ENCODE measurements at places on chromosomes 7 and 10.
A peak's percentile ranks its signal among the peaks of the same experiment; 100 is the strongest.

GRCh38 chr7:123961771-123962170 is 36.7 kb downstream of the SPAM1 start:
- DNase-seq: no peak

DNA sequence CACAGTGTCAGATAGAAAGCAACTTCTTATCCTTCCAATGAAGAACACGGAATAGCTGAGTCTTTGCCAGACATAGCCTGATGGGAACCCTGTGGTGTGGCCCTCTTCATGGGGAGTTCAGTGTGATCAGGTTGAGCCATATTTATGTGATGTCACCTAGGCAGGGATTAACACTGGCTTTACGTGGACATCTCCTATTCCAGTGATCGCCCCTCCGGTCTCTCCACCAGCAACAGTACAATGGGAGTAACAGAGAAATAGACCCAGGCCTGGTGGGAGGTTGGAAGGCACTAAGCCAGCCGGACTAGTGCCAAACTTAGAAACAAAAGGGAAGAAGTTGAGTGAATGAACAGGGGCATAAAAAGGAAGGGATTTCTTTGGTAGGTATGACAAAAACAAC is 358.1 kb downstream of the PRPF18 start:
- DNase-seq: no peak

DNA sequence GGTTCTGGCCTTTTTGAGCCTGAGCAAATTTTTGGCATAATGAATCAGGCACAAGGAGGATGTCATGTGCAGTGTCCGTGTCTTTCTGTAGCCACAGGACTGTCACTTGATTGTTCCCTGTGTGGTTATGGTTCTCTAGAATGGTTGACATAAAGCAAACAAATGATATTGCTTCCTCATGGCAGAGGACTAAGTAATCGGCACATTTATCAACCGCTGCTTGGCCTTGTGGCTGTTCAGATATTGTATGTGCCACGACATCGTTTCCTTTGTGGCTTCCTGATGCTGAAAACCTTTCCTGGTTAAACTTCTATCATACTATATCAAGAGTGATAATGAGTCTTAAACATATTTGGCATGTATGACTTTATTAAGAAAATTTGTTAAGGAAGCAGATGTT is 598.8 kb downstream of the SUGCT start:
- DNase-seq: no peak

GRCh38 chr10:98892523-98892922 is 343.1 kb downstream of the HPSE2 start:
- DNase-seq: no peak

GRCh38 chr7:37354656-37355131 is 94.0 kb downstream of the ELMO1 start:
- DNase-seq: no peak

GRCh38 chr10:17764142-17764541 is 12.1 kb downstream of the TMEM236 start:
- no peak for DNase-seq

- DNase-seq: no peak
Measured at GRCh38 chr10:127228195-127228787, 31.9 kb upstream of the INSYN2A start.

GRCh38 chr7:108659261-108659660 is 89.6 kb downstream of the DNAJB9 start:
- DNase-seq: no peak

DNA sequence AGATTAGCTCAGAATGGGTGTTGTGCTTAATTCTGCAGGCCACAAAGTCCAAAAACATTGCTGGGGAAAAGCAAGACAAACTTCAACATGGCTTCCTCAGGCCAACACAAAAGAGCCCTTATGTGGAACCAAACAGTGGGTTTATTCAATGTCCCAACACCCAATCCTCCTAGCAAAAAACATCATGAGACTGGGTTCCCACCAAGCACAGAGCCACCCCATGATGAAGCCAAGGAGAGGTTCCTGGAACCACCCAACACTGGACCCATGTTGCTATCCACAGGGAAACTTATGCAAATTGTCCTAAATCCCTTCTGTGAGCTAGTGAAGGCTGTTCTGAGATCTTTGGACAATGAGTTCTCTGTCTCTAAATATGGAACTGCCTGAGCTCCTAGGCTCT is 24.0 kb downstream of the SLC25A13 start:
- no peak for DNase-seq

GRCh38 chr7:94971051-94971867 is 63.9 kb downstream of the PPP1R9A start:
- no peak for DNase-seq

DNA sequence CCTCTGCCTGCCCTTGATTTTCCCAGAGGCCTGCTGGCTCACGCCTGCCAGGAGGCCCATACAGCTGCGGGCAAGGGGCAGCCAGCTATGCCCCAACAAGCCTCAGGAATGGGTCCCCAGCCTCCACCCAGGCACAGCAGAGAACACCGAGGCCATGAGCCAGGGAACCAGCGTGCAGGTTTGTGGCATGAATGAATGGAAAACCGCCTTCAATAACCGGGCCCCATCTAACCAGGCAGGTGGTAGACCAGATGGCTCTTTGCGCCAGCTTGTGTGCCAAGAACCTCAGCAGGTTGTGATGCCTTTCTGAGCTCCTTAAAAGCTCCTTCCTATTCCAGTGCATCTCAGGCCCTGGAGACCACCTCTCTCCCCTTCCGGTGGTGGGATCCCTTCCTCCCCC is 50.2 kb downstream of the ELFN1 start:
- no peak for DNase-seq

GRCh38 chr10:52213321-52213752 is 100.7 kb upstream of the DKK1 start:
- no peak for DNase-seq

- DNase-seq: no peak
Measured at GRCh38 chr10:86829472-86829871, 73.1 kb downstream of the BMPR1A start.

GRCh38 chr10:89217057-89217990 is 10.2 kb upstream of the CH25H start:
- no peak for DNase-seq

- DNase-seq: no peak
Measured at GRCh38 chr10:33553748-33554571, 219.5 kb upstream of the NRP1 start.

GRCh38 chr7:52917982-52918578 is 117.4 kb upstream of the POM121L12 start:
- DNase-seq: no peak

- no peak for DNase-seq
Measured at GRCh38 chr7:44264221-44264931, 61.0 kb downstream of the CAMK2B start.

- no peak for DNase-seq
Measured at GRCh38 chr10:35635576-35635975, 6.5 kb downstream of the FZD8 start.

- peak; percentile 68 for DNase-seq
Measured at GRCh38 chr10:133258818-133259601, 17.7 kb downstream of the ADAM8 start.

- no peak for DNase-seq
Measured at GRCh38 chr10:47404446-47404845, 20.4 kb upstream of the ZNF488 start.

GRCh38 chr7:73999664-74000435 is 28.1 kb upstream of the ELN start:
- DNase-seq: no peak

DNA sequence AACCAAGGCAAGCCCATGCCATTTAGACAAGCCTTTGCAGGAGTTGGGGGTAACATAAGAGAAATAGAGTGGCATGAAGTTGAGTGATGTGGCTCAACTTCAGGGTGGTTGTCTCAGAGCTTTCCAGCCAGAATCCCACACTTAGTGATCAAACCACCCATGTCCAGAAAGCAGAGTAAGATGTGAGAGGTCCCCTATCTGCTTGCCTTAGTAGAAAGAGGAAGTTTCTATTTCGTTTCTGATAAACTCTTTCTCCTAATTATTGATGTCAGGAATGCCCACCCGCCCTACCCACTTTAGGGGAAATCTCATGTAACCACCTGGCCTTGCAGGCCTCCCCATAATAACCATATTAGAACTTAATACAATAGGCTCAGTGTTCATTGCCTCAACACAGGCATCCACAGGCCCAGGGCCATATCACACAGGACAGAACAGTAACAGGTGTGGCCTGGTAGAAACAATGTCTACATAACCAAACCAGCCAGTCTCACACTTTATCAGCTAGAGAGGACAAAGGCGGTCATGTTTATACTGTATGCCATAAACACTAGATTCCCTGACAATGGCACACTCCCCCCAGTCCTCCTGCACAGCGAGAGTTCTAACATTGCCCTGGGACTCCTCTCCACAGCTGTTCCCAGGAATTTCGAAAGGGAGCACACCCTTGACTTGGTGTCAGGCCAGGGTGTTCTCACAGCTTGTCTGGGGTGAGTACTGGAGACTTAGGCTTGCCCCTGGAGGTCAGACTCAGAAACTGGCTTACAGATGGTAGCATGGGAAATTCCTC is 364.4 kb downstream of the CXCL12 start:
- no peak for DNase-seq

DNA sequence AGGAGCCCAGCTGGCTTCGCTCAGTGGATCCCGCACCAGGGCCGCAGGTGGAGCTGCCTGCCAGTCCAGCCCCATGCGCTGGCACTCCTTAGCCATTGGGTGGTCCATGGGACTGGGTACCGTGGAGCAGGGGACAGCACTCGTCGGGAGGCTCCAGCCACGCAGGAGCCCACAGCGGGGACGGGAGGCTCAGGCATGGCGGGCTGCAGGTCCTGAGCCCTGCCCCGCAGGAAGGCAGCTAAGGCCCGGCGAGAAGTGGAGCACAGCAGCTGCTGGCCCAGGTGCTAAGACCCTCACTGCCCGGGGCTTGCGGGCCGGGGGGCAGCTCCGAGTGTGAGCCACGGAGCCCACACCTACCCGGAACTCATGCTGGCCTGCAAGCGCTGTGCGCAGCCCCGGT is 25.9 kb upstream of the AKR1C1 start:
- DNase-seq: no peak

DNA sequence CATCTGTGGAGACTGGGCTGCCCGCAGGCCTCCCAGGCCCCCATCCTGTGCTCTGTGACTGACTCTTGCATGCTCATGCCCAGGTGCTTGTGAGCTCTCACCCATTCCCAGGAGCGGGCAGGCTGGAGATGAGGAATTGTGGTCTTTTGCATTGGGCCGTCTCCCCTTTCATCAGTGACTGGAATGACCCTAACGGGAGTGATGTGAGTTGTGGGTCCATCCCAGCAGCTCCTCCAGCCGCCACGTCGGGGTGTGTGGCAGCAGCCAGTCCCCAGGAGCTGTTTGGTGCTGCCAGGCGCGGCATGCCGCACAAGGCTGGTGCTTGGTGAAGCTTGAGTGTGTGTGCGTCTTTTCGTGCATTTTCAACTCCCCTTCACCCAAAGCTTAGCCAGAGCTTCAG is 164.2 kb downstream of the ACTR3B start:
- no peak for DNase-seq

GRCh38 chr7:8481752-8482446 is 48.5 kb downstream of the NXPH1 start:
- DNase-seq: no peak

DNA sequence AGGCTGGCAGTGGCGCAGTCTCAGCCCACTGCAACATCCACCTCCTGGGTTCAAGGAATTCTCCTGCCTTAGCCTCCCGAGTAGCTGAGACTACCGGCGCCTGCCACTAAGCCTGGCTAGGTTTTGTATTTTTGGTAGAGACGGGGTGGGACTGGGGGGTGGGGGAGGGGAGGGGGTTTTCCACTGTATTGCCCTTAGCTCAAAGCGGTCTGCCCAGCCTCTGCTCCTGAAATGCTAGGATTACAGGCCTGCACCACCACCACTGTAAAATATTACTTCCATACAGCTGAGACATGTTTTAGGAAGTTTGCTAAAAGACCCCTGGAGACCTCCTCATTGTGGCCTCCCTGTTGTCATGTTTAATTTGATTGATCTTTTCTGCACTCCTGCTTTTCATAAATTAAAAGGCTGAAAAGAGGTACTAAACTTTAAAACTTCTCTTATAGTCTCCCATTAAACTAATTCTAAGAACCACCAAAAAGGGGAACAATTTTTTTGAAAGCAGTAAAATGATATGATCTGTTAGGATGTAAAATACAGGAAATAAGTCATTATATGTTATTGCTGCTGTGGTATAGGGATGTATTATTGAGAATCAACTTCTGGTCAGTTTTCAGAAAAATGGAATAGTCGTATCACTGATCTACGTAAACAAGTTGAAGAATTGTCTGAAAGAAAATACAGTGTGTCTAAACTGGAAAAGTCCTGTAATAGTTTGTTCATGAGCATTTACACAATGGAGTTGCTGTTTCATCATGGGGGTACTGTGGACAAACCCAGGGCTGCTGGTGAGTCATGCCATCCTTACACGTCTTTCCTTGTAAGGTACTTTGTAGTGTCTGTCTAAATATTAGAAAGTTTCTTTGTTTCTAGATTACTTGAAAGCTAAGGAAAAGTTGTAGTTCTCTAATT is 72.9 kb upstream of the TMEM248 start:
- DNase-seq: no peak

DNA sequence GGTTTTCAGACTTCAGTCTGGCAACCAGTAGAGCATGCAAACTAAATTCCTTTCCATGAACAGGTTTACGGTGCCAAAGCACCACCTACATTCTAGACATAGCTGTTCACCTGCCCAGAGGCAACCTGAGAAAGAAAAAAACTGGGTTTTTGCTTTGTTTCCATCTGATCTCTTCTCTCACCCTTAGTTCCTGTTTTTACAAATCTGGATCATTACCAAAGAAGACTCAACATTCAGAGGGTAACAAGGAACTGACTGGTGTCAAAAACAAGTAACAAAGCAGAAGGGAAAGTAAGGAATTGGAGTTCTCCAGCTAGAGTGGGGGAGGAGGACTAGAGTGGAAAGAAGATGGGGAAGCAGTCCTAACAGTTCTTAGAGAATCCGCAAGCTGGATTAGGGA is 36.4 kb downstream of the CPVL start:
- no peak for DNase-seq

GRCh38 chr10:31622978-31623377 is 304.0 kb downstream of the ZEB1 start:
- DNase-seq: no peak

DNA sequence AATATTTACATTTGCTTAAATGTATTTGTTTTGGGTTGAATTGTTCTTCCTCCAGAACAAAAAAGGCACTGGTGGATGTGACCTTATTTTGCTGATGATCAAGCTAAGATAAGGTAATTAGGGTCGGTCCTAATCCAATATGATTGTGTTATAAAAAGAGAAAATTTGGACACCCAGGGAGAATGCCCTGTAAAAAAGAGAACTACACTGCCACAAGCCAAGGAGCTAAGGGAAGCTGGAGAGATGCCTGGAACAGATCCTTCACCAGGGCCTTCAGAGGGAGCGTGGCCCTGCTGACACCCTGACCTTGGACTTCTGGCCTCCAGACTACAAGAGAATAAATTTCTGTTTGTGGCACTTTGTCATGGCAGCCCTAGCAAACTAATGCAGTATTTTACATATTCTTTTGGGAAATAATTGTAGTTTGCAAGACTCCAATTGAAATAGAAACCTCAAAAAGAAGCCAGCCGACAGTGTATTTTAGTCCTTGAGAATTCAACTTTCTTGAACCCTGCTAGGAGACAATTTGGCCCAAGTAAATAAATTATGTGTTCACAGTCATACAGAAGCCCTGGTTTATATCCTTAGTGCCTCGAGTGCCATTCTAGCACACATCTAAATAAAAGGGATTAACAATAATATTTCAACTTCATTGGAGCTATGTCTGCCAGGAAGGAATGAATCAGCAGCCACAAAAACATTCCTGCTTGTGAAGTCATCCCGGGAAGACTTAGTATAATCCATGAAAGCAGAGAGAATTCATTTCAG is 164.6 kb downstream of the PKD1L1 start:
- DNase-seq: no peak

GRCh38 chr7:30594048-30594539 is 584 bp upstream of the GARS1 start:
- DNase-seq: peak; percentile 4
